ENCODE measurements at places on chromosomes 16 and 17.

- no peaks in the 10 kb centered on the region for H3K27me3 ChIP-seq
- no peak for DNase-seq
- no peak overlapping the region for H3K27ac ChIP-seq
- H3K4me3 ChIP-seq, result no peak overlapping the region
Observed at GRCh38 chr16:28295276-28295675, 3.0 kb downstream of the SBK1 start.

DNA sequence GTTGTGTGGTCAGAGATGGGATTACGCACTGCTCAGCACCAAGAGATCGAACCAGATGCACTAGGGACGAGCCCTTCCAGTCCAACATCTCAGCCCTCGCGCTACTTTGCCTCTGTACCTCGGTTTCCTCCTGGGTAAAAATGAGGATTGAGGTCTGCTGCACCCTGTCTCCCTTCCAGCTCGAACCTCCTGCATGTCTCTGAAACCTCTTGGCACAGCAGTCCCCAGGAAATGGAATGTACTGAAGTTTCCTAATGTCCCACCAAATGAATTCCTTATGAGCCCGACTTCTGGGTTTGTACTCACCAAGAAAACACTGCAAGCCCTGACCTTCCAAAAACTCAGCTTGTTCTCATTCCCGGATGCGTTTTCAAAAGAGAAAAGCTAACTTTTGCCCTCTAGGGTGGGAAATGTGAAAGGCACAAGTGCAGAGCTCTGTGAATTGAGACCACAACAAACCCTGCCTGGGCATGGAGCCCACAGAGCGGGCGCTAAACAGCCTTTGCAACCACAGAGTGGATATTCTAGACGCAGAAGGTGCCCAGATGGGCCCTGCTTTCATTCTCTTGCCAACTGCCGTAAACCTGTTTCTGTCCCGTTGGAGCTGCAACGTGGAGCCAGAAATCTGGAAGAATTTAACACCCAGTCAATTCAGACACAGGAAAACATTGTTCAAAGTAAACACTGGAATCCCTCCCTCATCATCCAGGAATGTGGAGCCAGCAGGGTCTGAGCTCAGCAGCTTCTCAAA is 10.3 kb downstream of the CDRT4 start:
- no peak overlapping the region for H3K4me3 ChIP-seq
- peaks cover 5% of the 10 kb centered on the region for H3K36me3 ChIP-seq
- H3K27me3 ChIP-seq, result no peaks in the 10 kb centered on the region
- no peak overlapping the region for H3K27ac ChIP-seq
- DNase-seq, result peak; percentile 45

DNA sequence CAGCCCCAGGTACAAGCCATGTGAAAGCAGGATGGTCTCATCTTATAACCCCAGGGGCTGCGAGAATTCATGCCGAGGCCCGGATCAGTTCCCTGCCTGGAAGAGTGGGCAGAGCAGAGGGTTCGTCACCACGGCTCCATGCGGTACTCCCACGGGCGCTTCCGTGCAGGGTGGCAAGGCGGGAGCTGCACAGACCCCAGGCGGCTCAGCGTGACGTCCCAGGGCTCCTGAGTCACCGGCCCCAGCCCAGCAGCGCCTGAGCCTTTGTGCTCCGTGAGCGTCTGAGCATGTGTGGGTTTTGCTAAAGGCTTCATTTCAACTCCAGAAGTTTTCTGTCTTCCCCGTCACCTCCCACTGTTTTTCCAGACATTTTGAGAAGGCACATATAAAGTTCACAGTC is 71.2 kb upstream of the CHMP6 start:
- H3K27ac ChIP-seq, result no peak overlapping the region
- no peaks in the 10 kb centered on the region for H3K4me1 ChIP-seq
- peaks cover 4% of the 10 kb centered on the region for H3K36me3 ChIP-seq
- H3K27me3 ChIP-seq, result no peaks in the 10 kb centered on the region
- DNase-seq, result no peak

GRCh38 chr16:29943846-29944799 is 17.8 kb upstream of the TMEM219 start:
- H3K4me1 ChIP-seq, result peaks cover 20% of the 10 kb centered on the region
- peak; percentile 95 for DNase-seq
- H3K4me3 ChIP-seq, result peak overlapping the region; percentile 50
- H3K36me3 ChIP-seq, result no peaks in the 10 kb centered on the region
- peak overlapping the region; percentile 98 for H3K27ac ChIP-seq
- no peaks in the 10 kb centered on the region for H3K27me3 ChIP-seq

- H3K27ac ChIP-seq, result no peak overlapping the region
- H3K36me3 ChIP-seq, result no peaks in the 10 kb centered on the region
- H3K27me3 ChIP-seq, result peaks cover 14% of the 10 kb centered on the region
- peak overlapping the region; percentile 92 for H3K4me3 ChIP-seq
- peaks cover 13% of the 10 kb centered on the region for H3K4me1 ChIP-seq
Observed at GRCh38 chr17:55420776-55421178, 858 bp downstream of the MMD start.

DNA sequence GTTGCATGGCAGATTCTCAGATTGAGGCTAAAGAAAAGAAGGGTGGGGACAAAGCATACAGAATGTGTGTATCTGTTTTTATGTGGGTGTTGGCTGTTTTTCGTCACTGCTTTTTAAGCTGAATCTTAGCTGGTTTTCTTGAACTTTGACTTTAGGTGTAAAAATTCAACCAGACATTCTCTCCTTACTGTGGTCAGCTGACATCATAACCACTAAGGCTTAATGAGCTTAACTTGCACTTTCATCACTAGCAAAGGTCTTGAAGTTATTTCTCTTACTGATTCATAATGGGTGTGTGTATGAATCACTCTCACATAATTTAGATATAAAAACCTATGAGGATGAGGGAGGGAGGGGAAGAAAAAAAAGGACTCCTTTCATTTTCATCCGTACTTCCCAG is 4.0 kb upstream of the CDC6 start:
- peaks cover 25% of the 10 kb centered on the region for H3K4me1 ChIP-seq
- peak overlapping the region; percentile 60 for H3K4me3 ChIP-seq
- no peaks in the 10 kb centered on the region for H3K27me3 ChIP-seq
- H3K36me3 ChIP-seq, result 0 out of 2 replicates have a peak, but pooled peaks cover 5% of the 10 kb centered on the region

- peak; percentile 74 for DNase-seq
- H3K27me3 ChIP-seq, result no peaks in the 10 kb centered on the region
- H3K27ac ChIP-seq, result no peak overlapping the region
- no peak overlapping the region for H3K4me3 ChIP-seq
- no peaks in the 10 kb centered on the region for H3K4me1 ChIP-seq
- no peaks in the 10 kb centered on the region for H3K36me3 ChIP-seq
Observed at GRCh38 chr17:3744014-3744413, 20.3 kb downstream of the HASPIN start.

All from PC-3 (cell line).